Choroid plexus epithelial cell (primary cell): ENCODE measurements at places on chromosomes 12 and 14.

- DNase-seq = peak; percentile 52
Measured at GRCh38 chr12:48286665-48287064, 64.1 kb downstream of the ZNF641 start.

GRCh38 chr12:104952816-104953215 is 5.3 kb downstream of the SLC41A2 start:
- no peak for DNase-seq

GRCh38 chr14:90810806-90811205 is 5.4 kb downstream of the TTC7B start:
- DNase-seq = no peak

DNA sequence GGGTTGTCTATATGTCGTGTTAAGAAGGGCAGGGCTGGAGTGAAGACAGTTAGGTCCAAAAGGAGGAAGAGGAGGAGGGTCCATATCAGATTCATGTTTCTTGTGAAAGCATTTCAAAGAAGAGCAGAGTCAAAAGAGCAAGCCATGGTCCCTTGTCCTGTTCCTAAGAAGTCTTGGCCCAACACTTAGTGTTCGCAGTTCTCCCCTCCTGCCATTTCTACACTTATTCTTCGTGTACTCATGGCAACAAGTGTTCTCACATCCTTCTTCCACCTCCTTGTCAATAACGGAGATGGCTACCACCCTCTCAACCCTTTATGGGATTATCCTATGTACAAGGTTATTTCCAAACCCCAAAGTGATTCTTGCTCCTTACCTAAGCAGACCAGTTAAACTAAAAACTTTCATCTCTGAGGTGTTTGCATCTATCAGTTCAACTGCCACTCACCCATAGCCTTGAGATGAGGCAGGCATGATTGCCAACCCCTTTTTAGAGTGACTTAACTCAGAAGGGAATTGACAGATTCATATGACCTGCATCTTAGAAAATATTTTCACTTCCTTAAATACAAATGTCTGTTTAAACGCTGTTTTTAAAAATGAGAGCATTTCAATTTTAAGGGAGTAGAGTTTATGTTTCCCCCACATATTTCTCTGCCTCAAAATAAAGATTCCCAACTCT is 19.8 kb upstream of the RNASE2 start:
- DNase-seq = no peak

- peak; percentile 23 for DNase-seq
Measured at GRCh38 chr12:40215982-40216381, 8.8 kb upstream of the LRRK2 start.

DNA sequence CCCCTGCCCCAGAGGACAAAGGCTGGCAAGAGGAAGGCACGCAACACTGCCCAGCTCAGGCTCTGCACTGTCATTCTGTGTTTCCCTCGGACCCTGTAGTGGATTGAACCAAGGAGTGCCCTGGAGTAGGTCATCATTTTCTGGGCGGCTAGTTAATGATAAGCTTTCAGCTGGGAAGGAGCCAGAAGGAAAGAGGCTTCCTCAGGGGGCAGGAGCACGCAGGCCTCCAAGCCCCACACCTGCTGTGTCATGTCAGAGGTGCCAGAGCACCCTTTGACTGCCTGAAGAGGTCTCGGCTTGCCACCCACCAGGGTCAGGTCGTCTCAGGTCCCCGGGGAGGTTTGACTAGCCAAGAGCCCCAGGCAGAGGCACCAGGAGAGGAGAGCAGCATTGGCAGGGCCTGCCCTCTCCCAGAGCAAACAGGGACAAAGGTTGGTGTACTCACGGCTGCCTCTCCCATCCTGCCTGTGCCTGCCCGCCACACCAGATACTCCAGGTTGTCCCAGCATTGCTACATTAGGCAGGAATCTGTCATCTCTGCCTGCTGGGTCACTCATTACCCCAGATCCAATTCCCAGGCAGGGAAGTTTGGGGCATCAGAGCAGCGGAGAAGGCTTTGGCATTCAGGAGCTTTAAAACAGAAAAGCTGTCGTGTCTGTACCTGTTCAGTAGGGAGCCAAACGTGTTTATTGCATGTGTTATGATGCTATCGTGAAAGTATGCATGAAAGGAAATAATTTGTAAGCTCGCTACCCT is 33.5 kb upstream of the ATP2A2 start:
- peak; percentile 45 for DNase-seq

GRCh38 chr12:9651265-9651729 is 18.2 kb upstream of the CLEC2D start:
- peak; percentile 52 for DNase-seq

GRCh38 chr12:95494888-95495287 is 20.9 kb downstream of the METAP2 start:
- no peak for DNase-seq

GRCh38 chr14:53953002-53953827 is 3.4 kb downstream of the BMP4 start:
- DNase-seq = peak; percentile 52

- no peak for DNase-seq
Measured at GRCh38 chr12:69837191-69837590, 12.2 kb downstream of the MYRFL start.

GRCh38 chr12:124993626-124994436 is at the start of gene BRI3BP:
Gene BRI3BP (plus strand): TSS chr12:124993645. CDS start chr12:124993791, 146 bp downstream.
- peak; percentile 44 for DNase-seq

DNA sequence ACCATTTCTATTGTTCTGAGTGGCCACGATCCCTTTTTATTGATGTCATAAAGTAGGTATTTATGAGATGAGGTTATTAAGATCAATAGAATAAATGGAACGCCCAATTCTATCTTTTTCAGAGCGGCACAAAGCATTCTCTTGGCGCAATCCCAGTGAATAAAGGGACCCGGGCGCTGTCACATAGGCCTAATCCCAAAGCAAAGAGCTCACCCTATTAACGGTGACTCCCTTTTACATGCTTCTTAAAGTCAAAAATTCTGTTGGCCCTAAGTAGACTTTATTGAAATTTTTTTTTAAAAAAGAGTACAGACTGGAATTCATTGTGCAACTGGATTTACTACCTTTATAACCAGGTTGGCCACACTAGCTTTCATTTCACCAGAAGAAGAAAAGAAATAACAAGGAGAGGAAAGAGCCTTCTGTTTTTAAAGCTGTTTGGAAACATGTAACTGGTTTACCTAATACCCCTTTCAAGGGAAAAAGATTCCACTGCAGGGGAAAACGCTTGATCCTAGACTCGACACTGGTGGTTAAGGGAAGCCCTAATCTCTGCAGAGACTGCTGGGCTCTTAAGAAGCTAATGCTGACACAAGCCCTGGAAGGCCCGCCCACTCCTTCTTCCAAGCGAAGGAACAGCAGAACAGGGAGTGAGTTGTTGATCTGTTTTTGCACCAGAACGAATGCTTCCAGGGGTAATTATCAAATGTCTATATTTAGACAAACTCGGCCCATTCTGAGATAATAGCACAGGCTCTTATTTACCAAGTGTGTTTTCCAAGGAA is 381.2 kb downstream of the BCL11B start:
- no peak for DNase-seq

GRCh38 chr12:121232977-121233627 is 23.2 kb downstream of the P2RX4 start:
- DNase-seq = no peak

DNA sequence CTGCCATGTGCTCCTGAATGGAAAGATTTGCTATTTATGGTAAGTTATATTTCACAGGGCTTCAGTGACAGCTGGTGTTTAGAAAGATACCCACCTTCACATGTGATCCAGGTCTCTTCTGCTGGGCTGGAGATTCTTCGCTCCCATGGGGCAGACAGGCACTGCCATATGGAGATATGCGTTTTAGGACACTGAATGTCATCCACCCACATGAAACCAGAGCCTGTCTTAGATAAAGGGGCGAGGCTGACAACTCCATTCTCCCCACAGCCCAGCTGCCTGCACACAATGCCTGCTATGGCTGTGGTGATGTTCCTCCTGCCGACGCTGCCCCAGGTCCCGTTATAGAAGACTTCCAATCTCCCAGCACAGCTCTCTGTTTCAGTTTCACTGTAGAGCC is 69.4 kb downstream of the ACSM4 start:
- no peak for DNase-seq

GRCh38 chr14:84894254-84894653 is 635.7 kb upstream of the FLRT2 start:
- no peak for DNase-seq

DNA sequence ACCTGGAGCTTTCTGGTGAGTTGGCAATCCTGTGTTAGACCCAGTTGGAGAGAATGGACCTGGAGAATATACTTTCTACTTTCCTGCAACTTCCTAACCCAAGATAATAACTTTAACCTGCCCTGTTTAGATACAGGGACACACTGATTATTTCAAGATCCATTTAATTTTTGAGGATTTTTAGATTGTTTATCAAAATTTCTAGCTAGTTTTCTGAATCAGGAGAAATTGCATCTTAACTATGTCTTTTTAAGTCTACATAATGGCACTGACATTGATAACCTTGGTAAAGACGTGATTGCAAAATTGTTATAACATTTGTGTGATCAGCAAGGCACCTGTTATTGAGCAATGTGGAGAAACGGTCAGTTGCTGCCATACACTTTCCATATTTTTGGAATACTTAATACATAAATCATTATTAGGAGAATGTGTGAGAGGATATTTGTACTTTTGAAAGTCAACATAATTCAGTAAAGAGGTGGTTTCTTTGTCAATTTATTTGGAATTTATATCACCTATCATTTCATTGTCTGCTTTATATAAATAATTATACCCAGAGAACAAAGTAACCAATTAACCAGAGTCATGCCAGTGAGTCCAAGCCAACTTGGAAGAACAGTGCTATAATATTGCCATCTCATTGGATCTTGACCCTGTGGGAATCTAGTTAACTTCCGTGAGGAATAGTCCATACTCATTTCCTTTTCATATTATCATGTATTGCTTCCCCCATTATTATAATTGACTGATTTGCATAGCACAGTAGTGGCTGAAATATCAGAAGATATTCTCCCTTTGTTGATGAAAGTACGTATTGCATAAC is 28.4 kb downstream of the NFYB start:
- no peak for DNase-seq

DNA sequence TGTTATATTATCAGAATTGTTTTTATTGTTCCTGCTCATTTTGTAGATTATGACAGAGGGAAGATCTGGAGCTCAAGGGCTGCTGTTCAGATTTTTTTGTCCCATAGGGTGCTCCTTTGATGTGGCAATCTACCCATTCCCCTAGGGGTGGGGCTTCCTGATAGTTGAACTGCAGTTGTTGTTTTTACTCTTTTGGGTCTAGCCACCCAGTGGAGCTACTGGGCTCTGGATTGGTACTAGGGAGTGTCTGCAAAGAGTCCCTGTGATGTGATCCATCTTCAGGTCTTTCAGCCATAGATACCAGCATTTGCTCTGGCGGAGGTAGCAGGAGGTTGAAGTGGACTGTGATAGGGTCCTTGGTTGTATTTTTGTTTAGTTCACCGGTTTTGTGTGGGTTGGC is 57.9 kb upstream of the SLCO1B1 start:
- no peak for DNase-seq

- DNase-seq = no peak
Measured at GRCh38 chr12:3154006-3154405, 76.8 kb downstream of the TSPAN9 start.

GRCh38 chr12:19410629-19411185 is 28.6 kb upstream of the AEBP2 start:
- no peak for DNase-seq

- no peak for DNase-seq
Measured at GRCh38 chr12:126974779-126975178, 1292.2 kb upstream of the TMEM132C start.

DNA sequence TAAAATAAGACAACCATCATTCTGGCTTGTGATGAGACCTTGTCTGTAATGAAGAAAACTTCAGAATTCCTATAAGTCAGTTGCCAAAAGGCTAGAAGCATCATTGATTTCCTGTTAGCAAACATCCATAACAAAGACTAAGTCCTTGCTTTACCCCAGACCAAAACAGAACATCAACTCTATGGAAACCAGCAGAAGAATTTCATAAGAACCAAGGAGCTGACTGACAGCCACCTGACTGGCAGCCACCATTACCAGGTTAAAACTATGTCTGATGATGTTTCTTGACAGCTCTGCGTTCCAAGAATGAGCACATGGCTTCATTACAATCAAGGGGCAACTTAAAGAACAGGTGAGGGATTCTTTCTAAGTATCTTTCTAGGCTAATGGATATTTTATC is 29.3 kb downstream of the HECTD4 start:
- no peak for DNase-seq

DNA sequence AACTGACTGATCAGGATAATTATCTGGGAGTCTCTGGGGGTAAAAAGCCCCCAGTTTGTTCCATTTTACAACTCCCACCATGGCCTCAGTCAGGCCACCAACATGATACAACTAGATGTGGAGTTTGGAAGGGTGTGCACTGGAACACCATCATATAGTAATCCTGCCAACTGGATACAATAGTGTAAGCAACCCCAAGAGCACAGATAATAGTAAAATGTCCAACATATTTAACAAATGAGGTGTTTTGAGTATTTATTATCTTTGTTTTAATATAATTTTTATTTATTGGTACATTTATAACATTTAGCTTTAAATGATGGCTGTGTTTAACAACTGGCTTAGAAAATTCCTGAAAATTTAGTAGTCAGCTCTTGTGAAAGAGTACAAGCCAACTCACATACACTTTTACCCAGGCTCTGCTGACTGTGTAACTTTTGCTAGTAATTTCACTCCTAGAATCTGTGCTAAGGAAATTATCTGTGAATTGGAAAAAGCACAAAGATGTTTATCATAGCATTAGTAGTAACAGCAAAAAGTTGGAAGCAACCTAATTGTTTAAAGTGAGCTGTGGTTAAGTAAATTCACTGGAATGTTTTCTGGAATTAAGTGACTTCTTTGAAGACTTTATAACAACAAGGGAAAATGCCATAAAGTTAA is 196.8 kb downstream of the RAD51B start:
- DNase-seq = peak; percentile 68

- no peak for DNase-seq
Measured at GRCh38 chr14:32104803-32105202, 27.7 kb downstream of the ARHGAP5 start.

- peak; percentile 54 for DNase-seq
Measured at GRCh38 chr12:40921563-40922163, 229.4 kb downstream of the CNTN1 start.

DNA sequence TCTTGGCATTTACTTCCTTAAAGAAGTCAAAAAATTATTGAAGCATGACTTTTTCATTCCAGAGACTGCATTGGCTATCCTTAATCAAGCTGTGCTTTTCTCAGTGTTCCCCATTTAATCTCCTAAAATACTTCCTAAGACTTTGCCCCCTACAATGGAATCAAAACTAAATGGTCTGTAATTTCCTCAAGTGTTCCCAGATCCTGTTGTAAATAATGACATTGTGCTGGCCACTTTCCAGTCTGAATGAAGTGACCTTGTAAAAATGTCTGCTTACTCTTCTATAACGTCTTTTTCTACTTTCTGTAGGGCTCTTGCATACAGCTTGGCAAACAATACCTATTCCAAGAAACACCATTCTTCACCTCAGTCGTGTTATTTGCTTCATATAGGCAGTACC is 45.3 kb upstream of the MBIP start:
- DNase-seq = no peak
